Immature natural killer cell (primary cell): ENCODE measurements at places on chromosomes 2 and 18. TPM values are rescaled to one million over a fixed set of nuclear protein-coding genes. Genes with fewer than 3 reads are reported as not detected.

The AGXT gene
- polyA plus RNA-seq, result not detected

The ABCB11 gene
- not detected for polyA plus RNA-seq

The ERFE gene
- polyA plus RNA-seq, result 4.6 TPM

The LONRF2 gene
- not detected for polyA plus RNA-seq

The NLRC4 gene
- 0.18 TPM for polyA plus RNA-seq

The ACADL gene
- not detected for polyA plus RNA-seq

The IL1RN gene
- polyA plus RNA-seq, result 1.9 TPM

The RASGRP3 gene
- not detected for polyA plus RNA-seq

The ANKRD39 gene
- polyA plus RNA-seq, result 68.3 TPM

The NT5C1B gene
- 0.21 TPM for polyA plus RNA-seq
